ENCODE measurements at places on chromosomes 12 and 14.

- ATAC-seq = no peak
Measured at GRCh38 chr12:31476437-31476836, 114.5 kb downstream of the DENND5B start.

DNA sequence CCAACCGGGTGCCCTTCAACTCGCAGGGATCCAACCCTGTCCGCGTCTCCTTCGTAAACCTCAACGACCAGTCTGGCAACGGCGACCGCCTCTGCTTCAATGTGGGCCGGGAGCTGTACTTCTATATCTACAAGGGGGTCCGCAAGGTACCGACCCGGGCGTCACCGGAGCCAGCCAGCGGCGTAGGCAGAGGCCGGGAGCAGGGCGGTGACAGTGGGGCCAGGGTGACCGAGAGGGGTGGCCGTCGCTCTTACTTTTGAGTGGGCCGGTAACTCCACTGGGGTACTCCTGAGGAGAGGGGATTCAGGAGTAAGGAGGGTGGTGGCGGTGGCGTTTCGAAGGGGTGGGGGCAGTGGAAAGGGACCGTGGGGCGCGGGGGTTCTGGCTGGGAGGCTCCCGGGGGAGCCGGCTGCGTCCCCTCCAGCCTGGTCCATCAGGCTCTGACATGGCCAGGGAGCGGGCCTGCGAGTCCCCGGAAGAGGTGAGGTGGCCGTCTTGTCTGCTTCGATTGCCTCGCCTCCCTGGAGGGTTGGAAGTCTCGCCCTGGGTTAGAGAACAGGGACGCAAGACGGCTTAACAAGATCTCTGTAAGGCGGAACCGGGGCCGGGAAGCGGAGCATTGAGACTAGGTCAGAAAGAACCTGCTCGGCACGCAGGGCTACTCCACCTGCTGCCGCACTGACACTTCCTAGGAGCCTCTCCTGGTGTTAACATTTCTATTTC is 491 bp downstream of the WDR20 start:
- ATAC-seq = peak; percentile 16

DNA sequence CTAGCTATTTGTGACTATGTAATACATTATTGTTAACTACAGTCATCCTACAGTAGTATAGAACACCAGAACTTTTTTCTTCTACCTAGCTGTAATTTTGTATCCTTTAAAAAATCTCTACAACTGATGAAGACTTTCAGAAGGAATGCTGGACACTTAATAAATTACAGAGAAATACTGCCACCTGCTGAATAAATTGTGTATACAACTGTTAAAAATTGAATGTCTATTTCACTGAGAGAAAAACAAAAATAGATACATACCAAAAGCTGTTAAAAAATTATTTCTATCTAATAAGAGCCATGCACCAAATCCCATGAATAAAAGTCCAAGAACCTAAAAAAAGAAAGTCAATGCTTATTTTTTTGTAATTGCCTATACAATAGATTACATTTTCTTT is 6.6 kb downstream of the TSPAN19 start:
- no peak for ATAC-seq

GRCh38 chr12:51349026-51349425 is 2.5 kb upstream of the CELA1 start:
- no peak for ATAC-seq

GRCh38 chr12:80894179-80894578 is 43.6 kb downstream of the LIN7A start:
- no peak for ATAC-seq

GRCh38 chr12:113837528-113838296 is 128.4 kb downstream of the RBM19 start:
- no peak for ATAC-seq

DNA sequence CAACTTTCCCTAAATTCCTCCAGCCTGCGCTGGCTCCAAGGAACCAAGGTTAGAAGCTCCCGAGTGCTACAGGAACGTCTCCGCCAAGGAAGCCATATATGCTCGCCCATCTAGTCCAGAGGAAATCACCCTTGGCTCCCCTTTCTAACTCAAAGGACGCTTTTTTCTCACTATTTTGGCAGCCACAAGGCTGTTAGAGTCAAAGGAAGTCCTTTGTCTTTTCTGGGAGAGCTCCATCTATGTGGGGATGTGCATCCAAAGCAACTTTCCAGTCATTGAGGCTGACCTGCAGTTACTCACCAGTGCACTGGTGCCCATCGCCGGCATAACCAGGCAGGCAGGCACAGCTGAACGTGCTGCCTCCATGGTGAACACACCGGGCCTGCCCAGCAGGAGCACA is 37.6 kb downstream of the RTRAF start:
- ATAC-seq = no peak

- ATAC-seq = no peak
Measured at GRCh38 chr14:21057803-21058675, at the start of gene RNASE8. RNASE8 (plus strand) TSS chr14:21057822; CDS start chr14:21057893, 71 bp downstream.

GRCh38 chr12:26748741-26749431 is 84.1 kb downstream of the ITPR2 start:
- no peak for ATAC-seq

DNA sequence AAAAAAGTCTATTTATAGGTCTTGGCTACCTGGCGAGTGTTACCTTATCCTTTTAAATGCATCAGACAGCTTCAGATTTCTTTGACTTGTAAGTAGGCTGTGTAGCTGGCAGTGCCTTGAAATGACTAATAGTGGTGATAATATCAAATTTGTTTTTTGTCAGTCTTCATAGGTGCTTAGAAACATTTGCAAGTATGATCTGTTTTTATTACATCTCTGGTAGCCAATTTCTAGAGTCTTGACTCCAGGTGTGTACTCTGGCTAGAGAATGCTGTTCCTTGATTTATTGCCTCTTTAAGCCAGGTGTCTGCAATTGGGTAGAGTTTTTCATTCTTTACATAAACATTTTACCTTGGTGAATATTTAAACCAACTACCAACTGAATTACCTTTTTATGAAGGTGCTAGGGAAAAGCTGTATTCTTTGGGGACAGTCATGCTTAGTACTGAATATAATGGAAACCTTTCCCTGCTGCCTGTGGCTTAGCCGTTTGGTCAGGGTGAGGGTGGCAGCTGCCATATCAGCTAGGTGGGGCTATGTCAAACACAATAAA is 32.6 kb downstream of the MLXIP start:
- no peak for ATAC-seq

GRCh38 chr12:46365951-46366379 is 6.6 kb downstream of the SLC38A2 start:
- no peak for ATAC-seq

- ATAC-seq = no peak
Measured at GRCh38 chr12:111557271-111558106, 41.6 kb downstream of the ATXN2 start.

GRCh38 chr14:26531894-26532293 is 65.9 kb downstream of the NOVA1 start:
- ATAC-seq = no peak

DNA sequence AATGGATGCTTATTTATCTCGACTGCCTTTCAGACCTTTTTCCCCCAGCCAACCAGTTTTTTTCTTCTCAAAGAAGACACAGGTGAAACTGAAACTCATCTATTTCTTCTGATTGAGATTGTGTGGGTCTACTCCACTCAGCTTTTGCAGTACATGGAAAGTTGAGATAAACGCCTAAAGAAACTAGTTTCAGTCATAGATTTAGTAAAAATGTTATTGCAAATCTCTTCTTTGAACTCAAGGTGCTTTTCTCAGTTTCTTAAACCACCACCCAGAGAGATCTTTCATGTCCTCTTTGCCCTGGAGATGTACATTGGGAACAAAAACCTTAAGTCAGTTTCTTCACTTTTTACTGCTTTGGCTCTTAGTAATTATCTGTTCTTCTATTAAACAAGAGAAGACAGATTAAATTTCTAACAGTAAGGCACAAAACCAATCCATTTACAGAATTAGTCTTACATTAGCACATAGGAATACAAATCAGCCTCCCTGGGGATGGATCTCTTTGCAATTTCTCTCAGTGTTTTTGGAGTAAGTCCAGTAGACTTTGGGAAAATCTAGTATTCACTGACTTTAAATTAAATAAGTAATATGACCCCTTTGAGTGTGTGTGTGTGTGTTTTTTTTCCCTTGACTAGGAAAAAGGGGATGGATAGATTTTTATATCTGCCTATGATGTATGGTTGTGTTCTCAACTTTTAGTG is 11.6 kb downstream of the FBXW8 start:
- ATAC-seq = no peak

GRCh38 chr12:132333766-132334165 is 4.4 kb upstream of the GALNT9 start:
- no peak for ATAC-seq

- ATAC-seq = no peak
Measured at GRCh38 chr14:59245809-59246295, 57.4 kb downstream of the DAAM1 start.

DNA sequence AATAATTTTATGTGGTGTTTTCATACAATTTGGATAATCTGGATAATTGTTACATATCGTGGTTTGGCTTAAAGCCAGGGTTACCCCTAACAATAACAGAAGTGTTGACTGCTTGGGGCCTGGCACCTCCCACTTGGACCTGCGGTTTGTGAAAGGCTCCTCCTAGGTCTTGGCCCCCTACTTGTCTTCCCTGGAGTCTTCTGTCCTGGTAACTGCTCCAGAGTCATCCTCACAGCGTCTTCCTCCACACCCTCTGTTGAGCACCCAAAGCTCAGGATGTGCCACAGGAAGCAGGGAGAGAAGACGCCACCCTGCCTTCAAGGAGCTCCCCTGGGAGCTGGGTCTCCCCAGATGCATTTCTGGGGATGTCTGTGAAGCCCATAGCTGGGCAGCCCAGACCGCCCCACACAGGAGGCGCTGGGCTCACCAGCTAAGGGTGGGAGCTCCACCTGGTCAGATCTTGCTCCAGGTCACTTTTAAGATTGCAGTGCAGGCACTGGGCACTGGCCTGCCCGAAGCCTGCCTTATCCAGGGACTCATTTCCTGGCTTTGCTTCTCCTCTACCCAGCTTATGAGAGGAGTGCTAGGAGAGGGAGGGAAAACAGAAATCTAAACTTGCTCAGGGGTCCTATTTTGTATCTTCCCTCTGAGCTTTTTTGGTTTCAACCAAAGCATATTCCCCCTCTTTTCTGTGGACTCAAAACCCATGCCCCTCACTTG is 98.2 kb downstream of the ZFP36L1 start:
- no peak for ATAC-seq
